ENCODE measurements at places on chromosomes 5 and 9.

DNA sequence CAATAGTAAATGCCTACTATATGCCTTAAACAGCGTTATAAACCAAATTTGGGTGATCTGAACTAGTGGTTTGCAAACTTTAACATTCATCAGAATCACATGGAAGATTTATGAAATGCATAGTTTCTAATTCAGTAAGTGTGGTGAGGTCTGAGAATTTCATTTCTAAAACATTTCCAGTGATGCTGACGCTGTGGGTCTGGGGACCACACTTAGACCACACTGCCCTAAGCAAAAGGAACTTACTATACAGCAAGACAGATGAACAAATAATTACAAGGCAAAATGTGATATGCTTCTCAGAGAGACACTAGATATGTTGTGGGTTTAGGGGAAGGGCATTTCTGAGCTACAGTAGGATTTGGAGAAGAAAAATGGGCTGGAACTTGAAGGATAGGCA is 72.6 kb downstream of the OXCT1 start:
- DNase-seq, result no peak

DNA sequence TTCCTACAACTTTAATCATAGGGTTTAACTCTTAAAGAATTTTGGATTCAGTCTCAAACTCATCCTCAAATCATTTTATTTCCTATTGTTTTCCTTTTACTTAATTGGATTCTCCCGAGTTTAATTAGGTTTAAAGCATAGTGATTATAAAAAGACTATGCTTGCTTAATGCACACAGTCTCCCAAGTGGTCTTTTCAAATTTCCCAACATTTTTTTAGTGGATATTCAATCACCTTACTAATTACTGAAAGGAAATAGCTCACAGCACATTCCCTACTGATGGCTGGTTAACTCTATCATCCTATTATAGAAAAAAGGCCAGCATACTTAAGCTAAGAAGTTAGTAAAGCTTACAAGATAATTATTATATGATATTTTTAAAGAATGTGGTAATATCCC is 170.6 kb downstream of the PRDM9 start:
- no peak for DNase-seq

DNA sequence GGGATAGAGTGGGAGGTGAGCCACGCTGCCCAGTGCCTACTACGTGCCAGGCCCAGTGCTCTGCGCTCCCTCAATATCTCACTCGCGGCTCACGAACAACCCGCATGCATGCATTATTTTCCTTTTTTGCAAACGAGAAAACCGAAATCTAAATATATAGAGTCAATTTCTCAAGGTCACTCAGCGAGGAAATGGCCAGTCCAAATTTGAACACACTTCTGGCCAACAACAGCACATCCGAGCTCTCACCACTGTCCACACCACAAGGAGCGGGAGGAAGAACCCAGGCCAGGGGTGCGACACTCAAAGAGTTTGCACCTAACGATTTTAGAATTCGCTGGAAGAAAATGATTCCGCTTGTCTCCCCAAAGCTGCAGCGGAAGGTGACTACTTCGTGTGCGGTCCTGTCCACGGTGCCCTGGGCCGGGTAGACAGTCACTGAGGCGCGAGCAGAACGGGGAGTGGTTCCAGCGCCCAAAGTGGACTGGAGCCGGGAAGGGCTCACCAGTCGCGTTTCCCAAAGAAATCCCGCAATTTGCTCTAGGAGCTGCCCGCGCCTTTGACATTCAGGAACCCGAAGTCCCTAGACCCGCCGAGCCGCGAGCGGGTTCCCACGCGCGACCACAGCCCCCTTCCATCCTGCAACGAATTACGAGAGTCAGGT is 1.1 kb upstream of the TLX3 start:
- no peak for DNase-seq

- DNase-seq, result no peak
These were observed 60.4 kb downstream of the STK10 start for GRCh38 chr5:172127581-172127980.

DNA sequence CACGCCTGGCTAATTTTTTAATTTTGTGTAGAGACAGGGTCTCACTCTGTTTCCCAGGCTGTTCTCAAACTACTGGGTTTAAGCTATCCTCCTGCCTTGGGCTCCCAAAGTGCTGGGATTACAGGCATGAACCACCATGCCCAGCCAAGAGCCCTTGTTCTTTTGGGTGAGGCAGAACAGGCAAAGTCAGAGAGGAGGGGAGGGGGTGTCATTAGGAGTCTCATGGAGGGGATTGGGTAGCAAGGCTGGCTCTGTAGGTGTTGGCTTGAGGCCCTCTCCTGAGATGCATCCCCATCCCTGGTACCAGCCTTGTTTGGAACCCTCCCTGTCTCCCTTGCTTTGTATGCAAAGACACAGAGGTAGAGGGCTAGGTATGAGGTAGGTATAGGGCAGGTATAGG is 24.1 kb downstream of the GSN start:
- DNase-seq, result peak; percentile 47

DNA sequence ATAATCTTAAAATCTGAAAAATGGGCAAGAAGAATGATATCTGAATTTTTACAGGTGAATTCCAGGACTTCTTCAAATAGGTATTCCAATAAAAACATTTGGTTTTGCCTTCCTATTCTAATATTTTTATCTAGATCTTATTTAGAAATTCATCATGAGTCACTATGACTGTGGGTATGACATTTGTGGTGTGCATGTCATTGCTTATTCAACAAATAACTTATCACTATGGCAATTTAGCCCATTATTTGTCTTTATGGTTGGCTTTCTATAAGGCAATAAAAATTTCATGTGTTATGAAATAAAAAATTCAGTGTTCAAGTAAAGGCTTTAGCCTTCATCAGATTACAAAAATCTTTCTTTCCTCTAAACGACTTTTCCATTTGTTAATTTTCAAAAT is 1139.6 kb upstream of the NUDT12 start:
- DNase-seq, result no peak

- DNase-seq, result no peak
These were observed 32.8 kb downstream of the TUT7 start for GRCh38 chr9:86321373-86321772.

DNA sequence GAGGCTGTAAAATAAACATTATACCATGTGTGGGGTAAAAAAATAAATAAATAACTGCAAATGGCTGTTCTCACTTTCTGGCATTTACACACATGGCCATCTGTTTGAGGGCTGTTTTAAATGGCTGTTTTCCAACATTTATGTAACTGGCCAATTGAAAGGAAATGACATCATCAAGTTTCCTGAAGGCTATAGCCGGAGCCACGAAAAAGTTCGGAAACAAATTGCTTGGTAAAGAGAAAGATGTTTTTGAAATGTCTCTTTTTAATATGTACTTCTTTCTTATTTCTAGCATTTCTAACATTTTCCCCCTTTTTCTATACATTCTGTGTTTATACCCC is 95.4 kb upstream of the DAB2 start:
- DNase-seq, result no peak
